Left cardiac atrium (tissue), 4 donors: ENCODE measurements at places on chromosomes 11 and 22. TPM values are rescaled to one million over a fixed set of nuclear protein-coding genes. Genes with fewer than 3 reads are reported as not detected.
A peak's percentile ranks its signal among the peaks of the same experiment; 100 is the strongest.

DNA sequence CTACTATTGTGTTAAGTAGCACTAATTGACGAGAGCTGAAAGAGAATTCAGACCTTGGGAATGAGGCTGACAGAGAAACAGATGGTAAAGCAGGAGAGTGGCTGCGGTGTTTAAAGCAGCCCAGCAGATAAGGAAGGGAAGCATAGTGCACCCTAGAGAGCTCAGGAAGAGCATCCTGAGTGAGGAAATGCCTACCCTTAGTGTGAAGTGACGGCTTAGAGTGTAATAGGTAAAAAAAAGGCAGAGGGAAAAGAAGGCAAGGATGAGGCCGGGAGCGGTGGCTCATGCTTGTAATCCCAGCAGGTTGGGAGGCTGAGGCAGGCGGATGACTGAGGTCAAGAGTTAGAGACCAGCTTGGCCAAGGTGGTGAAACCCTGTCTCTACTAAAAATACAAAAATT is 22.4 kb upstream of the ETS1 start:
- DNase-seq = no peak

EML3 gene
- 46.8 TPM for total RNA-seq

- no peak for DNase-seq
These were observed 117.0 kb downstream of the SEZ6L start for GRCh38 chr22:26286091-26286820.

MRGPRE gene
- not detected for total RNA-seq

GRCh38 chr22:30265823-30266444 is 717 bp downstream of the OSM start:
- DNase-seq = peak; percentile 59

DNA sequence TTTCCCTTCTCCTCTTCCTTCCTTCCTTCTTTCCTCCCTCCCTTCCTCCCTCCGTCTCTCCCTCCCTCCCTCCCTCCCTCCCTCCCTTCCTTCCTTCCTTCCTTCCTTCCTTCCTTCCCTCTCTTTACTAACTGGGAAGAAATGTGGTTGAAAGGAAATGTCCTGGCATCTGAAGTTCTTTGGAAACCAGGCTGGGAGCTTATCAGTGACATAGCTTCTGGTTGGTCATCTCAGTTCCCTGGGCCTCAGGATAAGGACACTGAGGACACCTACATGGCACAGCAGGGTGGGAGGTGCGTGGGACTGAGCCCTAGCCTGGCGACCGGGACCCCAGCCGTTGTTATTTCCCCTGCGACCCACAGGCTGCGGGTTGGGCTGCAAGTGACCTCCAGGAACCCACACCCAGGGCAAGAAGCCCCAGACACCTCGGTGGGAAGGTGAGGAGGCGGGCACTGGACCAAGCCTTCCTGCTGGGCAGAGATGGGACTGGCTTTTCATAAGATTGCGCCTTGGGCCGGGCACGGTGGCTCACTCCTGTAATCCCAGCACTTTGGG is 1486.5 kb downstream of the TBC1D22A start:
- no peak for DNase-seq
